ENCODE measurements at places on chromosomes 13 and 19.

DNA sequence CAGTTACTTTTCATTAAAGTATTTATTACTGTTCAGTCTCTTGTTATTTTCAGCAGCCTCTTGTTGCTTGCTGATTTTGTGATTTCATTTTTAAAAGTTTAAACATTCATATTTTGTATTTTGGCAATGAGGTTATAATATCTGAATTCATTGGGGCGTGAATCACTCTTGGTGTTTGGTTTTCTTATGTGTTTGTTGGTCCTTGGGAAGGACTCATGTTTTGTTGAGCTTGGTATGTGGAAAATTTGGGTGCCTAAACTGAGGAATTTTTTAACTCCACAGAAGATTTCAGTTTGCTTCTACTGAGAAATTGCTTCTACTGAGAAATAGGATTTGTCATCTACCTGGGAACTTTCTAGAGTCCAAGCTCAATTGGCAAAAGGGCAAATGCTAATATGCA is 38.2 kb downstream of the PDS5B start:
- DNase-seq = peak; percentile 21

- no peak for DNase-seq
Observed at GRCh38 chr19:2291185-2291751, 9.3 kb upstream of the PEAK3 start.

DNA sequence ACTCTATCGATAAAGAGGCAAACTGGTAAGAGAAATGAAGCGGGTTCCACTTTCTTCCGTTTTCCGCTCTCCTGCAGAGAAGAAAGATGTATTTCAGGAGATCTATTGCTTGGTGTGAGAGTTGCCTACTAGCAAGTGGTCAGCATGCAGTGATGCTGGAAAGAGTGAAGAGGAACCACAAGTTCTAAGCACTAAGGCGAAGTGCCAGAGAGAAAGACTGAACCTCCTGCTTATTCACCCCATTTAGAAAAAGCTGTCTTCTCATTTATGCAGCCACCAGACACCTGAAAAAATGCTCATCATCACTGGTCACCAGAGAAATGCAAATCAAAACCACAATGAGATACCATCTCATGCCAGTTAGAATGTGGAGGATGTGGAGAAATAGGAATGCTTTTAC is 78.7 kb upstream of the GPC6 start:
- no peak for DNase-seq

DNA sequence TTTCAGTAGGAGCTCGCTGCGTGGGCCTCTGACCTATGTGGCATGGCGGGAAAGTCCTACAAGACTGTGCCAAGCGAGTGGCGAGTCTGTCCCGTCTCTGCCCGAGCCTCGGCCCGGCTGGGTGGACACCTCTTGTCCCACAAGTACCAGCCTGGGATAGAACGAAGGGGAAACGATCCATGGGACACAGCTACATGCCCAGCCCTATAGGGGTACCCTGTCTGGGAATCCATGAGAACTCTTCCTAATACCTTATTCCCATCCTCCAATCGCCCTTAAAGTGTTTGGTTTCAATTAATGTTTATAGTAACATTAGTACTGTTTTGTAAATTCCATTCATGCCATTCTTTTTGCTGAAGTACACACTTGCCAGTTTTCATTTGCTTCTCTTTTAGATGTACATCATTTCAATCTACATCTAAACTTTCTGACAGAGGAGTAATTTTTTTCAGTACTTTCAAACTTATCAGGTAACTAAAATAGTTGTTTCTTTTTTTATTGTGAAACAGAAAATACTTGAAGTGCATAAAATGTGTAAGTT is 667 bp upstream of the ZNF790 start:
- peak; percentile 35 for DNase-seq

- DNase-seq = peak; percentile 10
Observed at GRCh38 chr13:93039131-93039530, 187.5 kb upstream of the GPC6 start.

- DNase-seq = no peak
Observed at GRCh38 chr19:15934332-15935078, at the start of gene CYP4F11. TSS of gene CYP4F11 (minus strand) at chr19:15934529. CDS start at chr19:15934408, 121 bp downstream.

DNA sequence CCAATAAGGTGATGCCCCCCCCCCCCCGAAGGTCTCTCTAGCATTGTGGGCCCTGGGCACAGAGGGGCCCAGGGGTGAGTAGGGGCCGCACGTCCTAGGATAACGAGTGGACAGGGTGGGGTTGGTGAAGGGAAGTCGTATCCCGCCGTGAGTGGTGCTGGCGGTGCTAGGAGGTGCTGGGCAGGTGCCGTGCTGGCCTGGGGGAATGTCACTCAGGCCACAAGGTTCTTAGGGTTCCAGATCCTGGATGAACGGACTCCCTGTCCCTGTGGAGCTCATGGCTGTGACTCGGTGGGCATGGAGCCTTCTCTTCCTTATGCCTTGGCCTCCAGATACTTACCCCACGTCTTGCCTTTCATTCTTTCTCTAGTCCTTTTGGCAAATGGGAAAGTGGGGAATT is 157.4 kb upstream of the SOX1 start:
- DNase-seq = no peak

- DNase-seq = no peak
Observed at GRCh38 chr13:26836626-26837025, 76.0 kb upstream of the GPR12 start.

DNA sequence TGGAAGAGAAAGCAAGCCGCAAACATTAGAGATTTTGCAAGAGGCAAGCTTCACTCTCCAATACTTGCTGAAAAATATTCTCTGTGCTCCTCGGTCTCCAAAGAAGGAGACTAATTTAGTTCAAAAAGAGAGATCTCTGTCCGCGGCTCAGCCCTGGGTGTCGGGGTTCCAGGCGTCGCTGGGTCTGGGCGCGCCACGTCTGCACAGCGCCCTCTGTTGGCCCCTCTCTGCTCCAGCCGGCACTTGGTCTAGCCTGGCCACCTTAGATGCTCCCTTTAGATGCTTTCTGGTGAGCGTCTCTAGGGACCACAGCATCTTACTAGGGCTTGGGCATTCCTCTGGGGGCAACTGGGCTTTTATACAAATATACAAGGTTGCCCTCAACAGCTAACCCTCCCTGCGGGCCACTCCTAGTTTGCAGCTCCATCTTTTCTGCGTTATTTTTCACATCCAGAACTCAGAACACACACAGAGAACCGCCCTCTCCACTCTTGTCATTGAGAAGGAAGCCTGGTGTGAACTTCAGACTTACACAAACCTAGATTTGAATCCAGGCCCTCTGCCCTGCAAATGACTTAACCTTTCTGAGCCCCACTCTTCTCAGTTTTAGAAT is 78.3 kb downstream of the CYSLTR2 start:
- DNase-seq = peak; percentile 40

GRCh38 chr19:44720945-44721344 is 22.0 kb downstream of the CEACAM16 start:
- no peak for DNase-seq

DNA sequence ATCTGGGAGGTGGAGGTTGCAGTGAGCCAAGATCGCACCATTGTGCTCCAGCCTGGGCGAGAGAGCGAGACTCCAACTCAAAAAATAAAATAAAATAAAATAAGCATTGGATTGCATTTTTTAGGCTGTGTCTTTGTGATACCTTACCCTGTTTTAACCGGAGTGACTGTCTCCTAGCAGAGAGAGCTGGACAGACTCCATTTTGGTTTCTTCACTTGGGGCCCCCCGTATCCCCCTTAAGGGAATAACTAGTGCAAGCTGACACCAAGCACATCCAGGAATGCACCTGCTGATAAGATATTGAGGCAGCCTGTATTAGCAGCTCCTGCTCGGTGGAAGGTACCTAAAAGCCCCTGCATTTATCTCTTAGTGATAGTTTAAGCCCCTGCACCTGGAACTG is 20.8 kb upstream of the GPR32 start:
- no peak for DNase-seq

DNA sequence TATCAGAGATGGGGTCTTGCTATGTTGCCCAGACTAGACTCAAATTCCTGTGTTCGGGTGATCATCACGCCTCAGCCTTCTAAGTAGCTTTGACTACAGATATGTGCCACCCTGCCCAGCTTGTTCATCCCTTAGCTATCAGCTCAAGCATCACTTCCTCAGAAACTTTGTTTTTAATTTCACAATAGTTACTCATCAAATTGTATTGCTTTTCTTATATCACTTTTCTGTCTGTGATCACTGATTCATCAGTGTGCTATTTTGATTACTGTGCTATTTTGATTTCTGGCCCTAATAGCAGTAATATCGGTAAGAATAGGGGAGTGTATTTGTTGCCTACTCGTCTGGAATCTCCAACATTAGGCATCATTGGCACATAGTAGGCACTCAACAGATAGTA is 878.6 kb upstream of the PCDH20 start:
- peak; percentile 31 for DNase-seq

DNA sequence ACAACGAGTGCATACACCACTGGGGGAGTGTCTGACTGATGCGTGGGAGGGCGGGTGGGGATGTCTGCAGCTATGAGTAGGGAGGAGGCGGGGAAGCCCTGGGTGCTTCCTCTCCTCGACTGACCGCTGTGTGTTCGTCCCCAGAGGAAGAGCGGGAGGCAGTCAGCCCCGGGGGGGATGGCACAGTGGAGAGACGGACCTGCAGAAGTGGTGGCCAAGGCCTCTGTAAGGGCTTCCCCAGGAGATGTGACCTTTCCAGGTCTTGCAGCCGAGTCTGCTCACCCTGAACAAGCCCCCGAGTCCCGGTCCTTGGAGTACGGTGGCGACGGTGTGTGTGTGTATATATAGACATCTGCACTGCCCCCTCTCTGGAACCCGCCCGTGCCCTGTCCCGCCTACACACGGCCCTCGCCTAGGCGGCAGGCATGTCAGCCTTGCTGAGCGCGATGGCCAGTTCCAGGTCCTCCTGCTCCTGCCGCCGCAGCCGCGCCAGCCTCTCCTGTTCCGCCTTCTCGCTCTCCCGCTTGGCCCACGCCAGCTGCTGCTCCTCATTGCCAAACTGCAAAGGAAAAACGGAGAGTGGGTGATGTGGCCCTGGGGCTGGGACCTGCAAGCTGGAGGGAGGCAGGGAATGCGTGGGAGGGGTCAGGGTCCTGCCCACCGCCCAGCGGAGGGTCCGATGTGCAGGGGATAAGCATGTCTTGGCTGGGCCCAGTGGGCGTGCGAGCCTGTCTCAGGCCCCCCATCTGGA is 30.8 kb downstream of the KLF2 start:
- peak; percentile 43 for DNase-seq

DNA sequence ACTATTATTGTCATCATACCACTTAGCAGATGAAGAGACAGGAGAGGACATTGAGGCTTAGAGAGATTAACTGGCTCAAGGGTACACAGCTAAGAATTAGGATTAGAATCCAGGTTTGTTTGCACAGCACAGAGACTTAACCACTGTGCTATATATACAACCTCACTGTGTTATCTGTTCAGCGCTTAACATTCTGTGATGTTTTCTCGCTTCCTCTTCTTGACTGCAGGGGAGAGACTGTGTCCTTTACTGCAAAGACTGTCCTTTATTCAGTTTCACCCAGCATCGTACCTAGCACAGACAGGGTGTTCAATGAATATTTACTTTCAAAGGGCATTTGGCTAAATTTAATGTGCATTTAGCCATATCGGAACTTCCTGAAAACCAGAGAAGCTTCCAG is 54.9 kb upstream of the PCDH8 start:
- no peak for DNase-seq

GRCh38 chr13:97459215-97459777 is 25.3 kb downstream of the RAP2A start:
- DNase-seq = no peak

GRCh38 chr19:916645-917322 is 349 bp upstream of the KISS1R start:
- DNase-seq = no peak

DNA sequence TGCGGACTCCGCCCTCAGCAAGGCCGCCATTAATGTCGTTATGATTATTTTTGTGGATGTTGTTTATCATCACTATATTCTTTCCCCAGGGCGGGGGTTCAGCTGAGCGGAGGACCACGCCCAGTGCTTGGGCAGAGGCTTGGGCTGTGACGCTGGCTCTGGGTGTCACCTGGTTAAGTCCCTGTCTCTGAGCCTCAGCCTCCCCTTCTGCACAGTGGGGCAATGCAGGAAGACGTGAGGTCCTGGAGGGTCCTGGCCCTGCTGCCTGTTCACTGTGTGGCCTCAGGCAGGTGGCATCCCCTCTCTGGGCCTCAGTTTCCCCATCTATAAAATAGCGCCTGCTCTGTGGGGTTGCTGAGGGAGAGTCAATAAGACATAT is 32.5 kb downstream of the NFIC start:
- DNase-seq = no peak

DNA sequence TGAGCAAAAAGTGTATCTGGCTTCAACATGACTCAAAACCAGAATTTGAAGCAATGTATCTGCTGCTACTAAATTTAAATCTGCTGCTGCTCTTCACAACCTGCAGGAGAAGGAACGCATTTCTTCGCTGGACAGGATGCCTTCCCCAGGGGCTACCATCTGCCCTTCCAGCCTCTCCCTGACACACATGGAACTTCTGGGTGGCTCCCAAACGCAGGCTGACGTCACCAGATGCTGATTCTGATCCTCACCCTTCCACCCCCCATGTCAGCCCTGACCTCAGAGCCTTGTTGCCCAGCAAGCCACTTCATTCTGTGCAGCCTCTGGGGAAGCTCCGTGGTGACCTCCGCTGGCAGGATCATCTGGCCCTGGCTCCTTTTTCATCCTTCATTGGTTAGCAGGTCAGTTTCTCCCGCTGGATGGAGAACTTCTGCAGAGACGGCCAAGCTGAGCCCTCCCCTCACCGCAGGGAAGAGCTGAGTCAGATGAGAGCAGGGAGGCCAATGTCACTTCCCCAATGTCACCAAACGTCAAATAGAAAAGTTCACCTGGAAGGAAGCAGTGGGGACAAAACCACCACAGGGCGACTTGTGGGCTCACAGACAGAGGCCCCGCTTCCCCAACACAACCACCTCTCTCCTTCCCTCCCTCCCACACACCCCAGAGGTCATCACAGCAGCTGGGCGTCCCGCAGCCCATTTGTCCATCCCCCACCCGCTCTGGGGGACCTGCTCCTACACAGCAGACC is 14.0 kb upstream of the RAB20 start:
- DNase-seq = no peak

- peak; percentile 98 for DNase-seq
Observed at GRCh38 chr13:50678464-50679162, 164.9 kb downstream of the DLEU7 start.

DNA sequence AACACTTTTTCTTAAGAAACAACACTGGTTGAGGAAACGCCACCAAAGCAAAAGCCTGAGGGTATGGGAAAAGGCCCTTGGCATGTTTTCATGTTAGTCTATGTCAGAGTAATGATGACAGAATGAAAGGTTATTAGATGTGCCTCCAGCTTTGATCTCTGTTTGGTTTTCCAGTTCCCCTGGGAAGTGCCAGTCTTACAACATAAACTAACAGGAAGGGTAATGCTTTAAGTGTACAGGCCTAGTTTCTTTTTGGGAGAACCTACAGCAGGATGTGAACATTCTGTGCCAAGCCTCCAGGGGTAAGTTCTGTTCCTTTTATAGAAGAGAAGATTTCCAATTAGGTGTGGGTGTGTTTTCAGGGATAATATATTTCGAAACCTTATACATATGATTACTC is 121.7 kb downstream of the FNDC3A start:
- peak; percentile 68 for DNase-seq

- DNase-seq = no peak
Observed at GRCh38 chr19:55340784-55341147, 1.1 kb downstream of the KMT5C start.

- no peak for DNase-seq
Observed at GRCh38 chr13:98707281-98707999, 45.0 kb downstream of the SLC15A1 start.

- DNase-seq = no peak
Observed at GRCh38 chr19:8731428-8732169, 10.2 kb downstream of the OR2Z1 start.
